Temporal lobe (tissue), 4 donors: ENCODE measurements at places on chromosomes 16 and 17. TPM values are rescaled to one million over a fixed set of nuclear protein-coding genes. Genes with fewer than 3 reads are reported as not detected.

Gene SLFN14
- 0.25 TPM for total RNA-seq

Gene NGFR
- 3.0 TPM for total RNA-seq

Gene XAF1
- total RNA-seq, result 2.2 TPM

Gene CACNG4
- total RNA-seq, result 44.0 TPM

Gene VPS35
- 108 TPM for total RNA-seq

Gene KCNG4
- total RNA-seq, result not detected

Gene PCGF2
- total RNA-seq, result 11.8 TPM

Gene SLC12A3
- not detected for total RNA-seq

Gene PLD6
- total RNA-seq, result 5.4 TPM

Gene MYO15B
- 20.4 TPM for total RNA-seq

Gene FBXL16
- total RNA-seq, result 9.3 TPM

Gene ENPP7
- not detected for total RNA-seq

Gene GPS1
- total RNA-seq, result 52.9 TPM
